ENCODE measurements at places on chromosomes 5 and 9. TPM values are rescaled to one million over a fixed set of nuclear protein-coding genes. Genes with fewer than 3 reads are reported as not detected.

- H3K4me3 ChIP-seq = no peak overlapping the region
- H3K36me3 ChIP-seq = no peaks in the 10 kb centered on the region
- H3K27ac ChIP-seq = no peak overlapping the region
Measured at GRCh38 chr5:61010467-61011454, 65.8 kb downstream of the NDUFAF2 start.

DNA sequence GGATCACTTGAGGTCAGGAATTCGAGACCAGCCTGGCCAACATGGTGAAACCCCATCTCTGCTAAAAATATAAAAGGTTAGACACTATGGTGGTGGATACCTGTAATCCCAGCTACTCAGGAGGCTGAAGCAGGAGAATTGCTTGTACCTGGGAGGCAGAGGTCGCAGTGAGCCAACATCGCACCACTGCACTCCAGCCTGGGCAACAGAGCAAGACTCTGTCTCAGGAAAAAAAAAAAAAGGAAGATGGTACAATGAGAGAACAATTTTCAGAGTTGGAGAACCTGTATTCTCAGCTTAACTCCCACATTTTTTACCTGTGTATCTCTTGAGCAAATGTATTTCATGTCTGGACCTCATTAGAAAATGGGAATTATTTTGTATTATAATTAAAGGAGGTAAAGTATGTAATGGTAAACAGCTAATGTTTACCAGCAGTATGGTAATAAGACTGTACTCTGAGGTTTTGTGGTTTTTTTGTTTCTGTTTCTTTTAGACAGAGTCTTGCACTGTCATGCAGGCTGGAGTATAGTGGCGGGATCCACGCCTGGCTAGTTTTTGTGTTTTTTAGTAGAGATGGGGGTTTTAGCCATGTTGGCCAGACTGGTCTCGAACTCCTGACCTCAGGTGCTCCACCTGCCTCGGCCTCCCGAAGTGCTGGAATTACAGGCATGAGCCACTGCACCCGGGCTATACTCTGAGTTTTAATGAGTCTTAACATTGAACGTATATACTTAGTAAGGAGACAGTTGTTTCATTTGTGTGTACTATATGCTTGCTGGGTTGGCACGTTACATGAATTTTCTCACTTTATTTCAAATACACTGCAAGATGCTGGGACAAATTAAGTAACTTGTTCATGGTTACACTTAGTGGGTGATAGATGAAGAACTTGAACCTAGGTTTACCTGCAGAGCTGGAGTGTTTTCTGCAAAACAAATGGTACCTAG, 16.2 kb downstream of the UHRF2 start:
- peaks cover 16% of the 10 kb centered on the region for H3K36me3 ChIP-seq
- H3K4me3 ChIP-seq = no peak overlapping the region
- no peak overlapping the region for H3K27ac ChIP-seq
- DNase-seq = no peak
- peaks cover 11% of the 10 kb centered on the region for H3K4me1 ChIP-seq
- H3K27me3 ChIP-seq = no peaks in the 10 kb centered on the region

EGFLAM gene
- polyA plus RNA-seq = 4.7 TPM

DNA sequence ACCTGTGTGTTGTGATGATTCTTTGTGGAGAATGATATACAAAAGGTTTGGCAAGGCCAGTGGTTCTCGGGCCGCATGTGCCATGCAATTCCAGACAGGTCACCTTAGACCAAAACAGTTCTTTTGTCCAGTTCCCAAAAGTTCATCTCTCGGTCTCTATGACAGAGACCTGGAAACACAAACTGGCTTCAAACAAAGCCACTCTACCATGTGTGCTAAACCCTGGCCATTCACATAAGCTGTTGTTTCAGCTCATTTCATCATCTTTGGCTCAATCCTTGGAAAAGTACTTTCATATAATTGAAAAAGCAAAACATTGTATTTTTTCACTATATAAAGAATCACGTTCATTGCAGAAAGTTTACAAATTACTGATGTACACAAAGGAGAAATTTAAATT, 210.5 kb upstream of the SEMA6A start:
- H3K4me1 ChIP-seq = no peaks in the 10 kb centered on the region
- H3K36me3 ChIP-seq = no peaks in the 10 kb centered on the region
- no peaks in the 10 kb centered on the region for H3K27me3 ChIP-seq
- DNase-seq = no peak

GRCh38 chr9:19156805-19157204, 29.5 kb upstream of the PLIN2 start:
- no peaks in the 10 kb centered on the region for H3K36me3 ChIP-seq
- H3K4me3 ChIP-seq = no peak overlapping the region
- H3K27ac ChIP-seq = no peak overlapping the region
- H3K27me3 ChIP-seq = no peaks in the 10 kb centered on the region
- H3K4me1 ChIP-seq = peaks cover under 1% of the 10 kb centered on the region

SH3RF2 gene
- 31.3 TPM for polyA plus RNA-seq

GRCh38 chr5:134545070-134545868, 19.8 kb downstream of the JADE2 start:
- peak; percentile 87 for DNase-seq
- H3K36me3 ChIP-seq = peaks cover 68% of the 10 kb centered on the region
- peaks cover 86% of the 10 kb centered on the region for H3K4me1 ChIP-seq
- peak overlapping the region; percentile 58 for H3K27ac ChIP-seq

BHMT gene
- polyA plus RNA-seq = not detected

LECT2 gene
- not detected for polyA plus RNA-seq

TMEM215 gene
- not detected for polyA plus RNA-seq

Data from heart left ventricle (tissue), 16 donors.